Testis (tissue), 5 donors: ENCODE measurements at places on chromosomes 2 and 18. TPM values are rescaled to one million over a fixed set of nuclear protein-coding genes. Genes with fewer than 3 reads are reported as not detected.

The HDAC4 gene
- polyA plus RNA-seq, result 29.0 TPM

DNA sequence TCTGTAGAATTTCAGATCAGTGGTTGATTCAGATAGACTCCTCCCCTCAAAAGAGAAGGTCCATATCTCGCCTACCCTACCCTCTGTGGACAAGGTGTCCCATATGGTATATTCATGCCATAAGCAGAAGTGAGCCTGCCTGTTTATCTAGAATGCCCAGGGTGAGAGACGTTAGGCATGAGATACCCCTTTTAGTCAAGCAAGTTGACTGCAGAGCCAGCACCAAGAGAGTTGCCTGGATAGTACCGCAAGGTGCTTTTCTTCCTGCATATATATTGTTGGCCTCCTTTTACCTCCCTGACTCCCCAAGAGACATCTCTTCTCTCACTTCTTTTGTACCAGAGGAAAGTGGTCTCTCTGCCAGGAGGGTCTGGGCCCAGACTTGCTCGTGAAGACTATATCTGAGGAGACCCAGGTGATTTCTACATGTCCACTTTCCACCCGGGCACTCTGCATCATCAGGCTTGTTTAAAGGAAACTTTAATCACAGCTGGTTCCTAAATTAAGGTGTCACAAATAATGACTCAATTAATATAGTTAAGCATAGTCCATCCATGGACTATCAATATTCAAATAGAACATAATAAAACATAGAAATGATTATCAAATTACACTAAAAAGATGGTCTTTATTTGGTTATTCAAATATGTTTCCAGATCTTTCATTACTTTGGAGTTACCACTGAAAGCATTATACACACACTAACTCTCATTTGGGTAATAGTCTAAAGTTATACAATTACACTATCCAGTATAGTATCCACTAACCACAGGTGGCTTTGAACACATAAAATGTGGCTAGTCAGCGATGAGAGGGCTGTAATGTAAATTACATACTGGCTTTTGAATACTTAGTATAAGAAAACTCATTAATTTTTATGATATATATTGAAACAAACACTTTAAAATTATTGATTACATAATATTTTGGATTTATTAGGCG lies 4.1 kb downstream of the ITGA4 start:
- no peak for DNase-seq

The ZNF521 gene
- 8.7 TPM for polyA plus RNA-seq

The SERPINB4 gene
- polyA plus RNA-seq, result 0.90 TPM

- DNase-seq, result no peak
These were observed 85.5 kb downstream of the MALT1 start for GRCh38 chr18:58756596-58757240.

- no peak for DNase-seq
These were observed 279.9 kb downstream of the ALPK2 start for GRCh38 chr18:58348951-58349350.

The ZDBF2 gene
- 6.5 TPM for polyA plus RNA-seq

The BMP10 gene
- 0.26 TPM for polyA plus RNA-seq

GRCh38 chr2:224147174-224147573 lies 108.1 kb upstream of the SERPINE2 start:
- no peak for DNase-seq

DNA sequence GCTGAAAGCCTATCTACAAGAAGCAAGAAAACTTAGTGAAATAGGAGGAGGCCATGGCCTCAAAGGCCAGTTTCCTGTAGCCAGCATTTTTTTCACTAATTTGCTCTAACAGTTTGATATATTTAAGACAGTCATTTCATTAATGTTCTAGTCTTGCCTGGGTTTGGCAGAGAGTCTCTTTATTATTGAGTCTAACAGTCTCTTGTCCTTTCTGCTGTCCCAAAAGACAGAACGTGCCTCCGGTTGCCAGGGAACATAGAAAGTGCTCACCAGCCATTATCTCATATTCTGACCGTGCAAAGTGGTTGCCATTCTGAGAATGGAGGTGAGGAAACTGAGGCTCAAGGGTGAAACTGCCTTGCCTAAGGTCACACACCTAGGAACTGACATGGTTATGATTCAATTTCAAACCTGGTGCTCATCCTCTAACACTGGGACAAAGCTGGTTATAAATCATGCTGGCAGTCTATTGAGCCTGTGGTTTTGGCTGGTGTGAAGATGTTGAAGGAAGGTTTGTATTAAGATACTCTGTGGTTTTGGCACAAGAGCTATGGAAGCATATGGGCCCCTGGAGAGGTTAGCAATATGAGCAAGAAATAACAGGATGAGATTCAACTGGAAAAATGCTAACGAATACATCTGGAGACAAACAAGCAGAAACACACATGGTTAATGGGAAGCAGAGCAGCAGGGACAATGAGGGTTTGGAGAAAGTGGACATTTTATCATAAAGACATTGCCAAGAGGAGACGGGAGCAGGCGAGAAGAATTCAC lies 903.3 kb upstream of the KLHL29 start:
- DNase-seq, result no peak

DNA sequence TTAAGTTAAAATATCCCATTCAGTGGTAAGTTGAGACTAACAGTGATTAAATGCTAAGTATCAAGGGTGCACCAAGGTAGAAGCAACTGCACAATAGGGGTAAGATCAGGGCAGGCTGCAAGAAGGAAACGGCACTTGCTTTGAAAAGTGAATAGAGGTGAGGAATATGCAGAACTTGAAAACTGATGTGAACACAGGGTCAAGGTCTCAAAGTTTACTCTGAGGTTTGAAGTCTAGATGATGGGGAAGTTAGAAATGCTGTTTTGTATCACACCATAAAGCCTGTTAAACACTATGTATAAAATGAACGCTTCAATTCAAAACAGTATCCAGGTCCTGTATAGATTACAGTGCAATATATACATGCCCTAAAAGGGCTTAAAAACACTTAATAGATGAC lies 50.8 kb downstream of the GRB14 start:
- DNase-seq, result no peak

GRCh38 chr18:79572848-79573451 lies 106.7 kb upstream of the CTDP1 start:
- DNase-seq, result no peak

DNA sequence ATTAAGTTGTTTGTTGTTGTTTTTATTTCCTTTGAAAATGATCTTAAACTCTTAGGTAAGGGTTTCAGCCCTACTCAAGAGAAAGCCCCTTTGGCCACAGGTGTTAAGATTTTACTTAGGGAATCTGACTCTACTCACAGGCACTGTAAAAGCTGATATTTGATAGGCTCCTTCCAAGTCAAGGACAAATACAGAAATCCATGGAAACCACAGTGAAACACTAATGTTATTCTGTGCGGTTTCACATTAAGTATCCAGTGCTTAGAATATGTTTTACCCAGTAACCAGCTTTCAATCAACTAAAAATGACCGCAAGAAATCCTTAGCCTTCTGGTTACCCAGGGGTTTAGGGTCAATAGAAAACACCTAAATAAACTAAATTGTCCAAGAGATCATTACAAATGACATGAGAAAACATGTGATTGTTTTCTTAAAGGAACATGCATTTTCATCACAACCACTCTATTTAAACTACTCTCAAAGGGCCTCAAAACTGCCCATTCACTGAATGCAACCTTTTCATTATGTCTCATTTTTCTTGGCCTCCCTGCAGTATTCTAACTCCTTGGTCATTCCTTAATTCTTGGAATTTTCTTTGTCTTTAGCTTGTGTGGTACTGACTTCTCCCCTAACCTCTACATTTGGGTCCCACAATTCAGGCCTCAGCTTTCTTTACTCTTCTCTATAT lies 56.0 kb downstream of the CDH2 start:
- DNase-seq, result no peak

The SERPINB13 gene
- not detected for polyA plus RNA-seq

The KLHL41 gene
- polyA plus RNA-seq, result 11.7 TPM
